ENCODE measurements at places on chromosomes 6 and 20.

DNA sequence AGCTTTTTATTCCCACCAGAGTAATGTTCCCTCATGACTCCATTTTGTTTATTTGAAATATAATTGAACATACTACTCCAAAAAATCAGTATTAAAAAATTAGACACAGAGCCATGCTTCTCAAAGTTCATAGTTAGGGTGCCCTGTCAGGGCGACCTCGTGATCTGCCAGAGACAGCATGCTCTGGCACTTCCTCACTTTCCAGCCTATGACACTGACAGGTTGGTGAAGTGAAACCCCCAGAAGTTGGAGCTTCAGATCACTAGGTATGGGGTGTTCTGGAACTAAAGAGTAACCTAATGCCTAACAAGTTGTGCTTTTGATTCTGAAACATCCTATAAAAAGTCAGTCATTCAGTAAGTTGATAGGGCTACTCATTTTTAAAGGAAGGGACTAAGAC lies 93.0 kb downstream of the TBC1D7 start:
- DNase-seq, result no peak

GRCh38 chr6:14430218-14430617 lies 312.6 kb downstream of the CD83 start:
- no peak for DNase-seq

- no peak for DNase-seq
These were observed 118.2 kb downstream of the RPS12 start for GRCh38 chr6:132932588-132932987.

GRCh38 chr6:39821046-39821740 lies 29.0 kb downstream of the DAAM2 start:
- DNase-seq, result no peak

- DNase-seq, result no peak
These were observed 983.5 kb upstream of the FLRT3 start for GRCh38 chr20:15320941-15321340.

- no peak for DNase-seq
These were observed 3.1 kb downstream of the CRYBG1 start for GRCh38 chr6:106363401-106364138.

- no peak for DNase-seq
These were observed 7.9 kb upstream of the CNKSR3 start for GRCh38 chr6:154518396-154518795.

DNA sequence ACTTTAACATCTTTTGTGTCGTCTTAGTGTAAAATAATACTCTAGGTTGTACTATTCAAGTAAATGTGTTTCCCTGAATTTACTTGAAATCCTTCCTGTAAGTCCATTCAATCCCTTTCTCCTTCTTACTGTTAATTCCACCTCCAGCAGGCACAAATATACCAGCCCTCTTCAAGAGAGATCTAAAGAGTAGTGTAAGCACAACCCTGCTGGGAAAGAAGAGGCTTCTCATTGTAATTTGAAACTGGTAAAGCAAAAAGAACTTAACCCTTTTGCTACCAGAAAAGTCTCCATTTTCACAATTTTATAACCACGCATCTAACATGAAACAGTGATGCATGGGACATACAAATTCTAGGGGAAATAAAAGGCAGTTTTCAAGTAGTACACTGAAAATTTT lies at the start of gene BMP5:
Gene BMP5, minus strand, starts transcription at position 191 of the 400 bp plus-strand sequence. CDS start 725 bp downstream, outside the sequence.
- no peak for DNase-seq

DNA sequence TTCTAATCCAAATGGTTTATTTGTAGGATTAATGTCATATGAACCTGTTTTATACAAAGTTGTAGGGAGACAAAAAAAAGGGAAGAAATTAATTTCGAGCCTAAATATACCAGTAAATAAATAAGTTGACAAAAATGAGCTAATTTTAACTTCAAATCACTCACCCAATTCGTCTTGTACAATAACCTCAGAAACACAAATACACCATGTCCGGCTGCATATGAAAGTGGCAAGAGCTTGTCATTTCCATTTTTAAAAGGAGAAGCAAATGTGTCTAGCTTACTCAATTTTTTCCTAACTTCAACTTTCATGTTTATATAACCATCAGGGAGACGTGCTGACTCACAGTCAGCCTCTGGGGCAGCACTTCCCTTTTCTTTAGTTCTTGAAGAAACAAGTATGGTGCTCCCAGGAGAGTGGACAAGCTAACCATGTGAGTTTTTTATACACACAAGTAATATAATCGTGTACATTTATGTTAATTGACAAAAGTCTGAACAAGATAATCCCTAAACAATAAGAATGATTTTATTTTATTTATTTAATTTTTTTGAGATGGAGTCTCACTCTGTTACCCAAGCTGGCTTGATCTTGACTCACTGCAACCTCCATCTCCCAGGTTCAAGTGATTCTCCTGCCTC lies 55.5 kb upstream of the SGK1 start:
- no peak for DNase-seq

DNA sequence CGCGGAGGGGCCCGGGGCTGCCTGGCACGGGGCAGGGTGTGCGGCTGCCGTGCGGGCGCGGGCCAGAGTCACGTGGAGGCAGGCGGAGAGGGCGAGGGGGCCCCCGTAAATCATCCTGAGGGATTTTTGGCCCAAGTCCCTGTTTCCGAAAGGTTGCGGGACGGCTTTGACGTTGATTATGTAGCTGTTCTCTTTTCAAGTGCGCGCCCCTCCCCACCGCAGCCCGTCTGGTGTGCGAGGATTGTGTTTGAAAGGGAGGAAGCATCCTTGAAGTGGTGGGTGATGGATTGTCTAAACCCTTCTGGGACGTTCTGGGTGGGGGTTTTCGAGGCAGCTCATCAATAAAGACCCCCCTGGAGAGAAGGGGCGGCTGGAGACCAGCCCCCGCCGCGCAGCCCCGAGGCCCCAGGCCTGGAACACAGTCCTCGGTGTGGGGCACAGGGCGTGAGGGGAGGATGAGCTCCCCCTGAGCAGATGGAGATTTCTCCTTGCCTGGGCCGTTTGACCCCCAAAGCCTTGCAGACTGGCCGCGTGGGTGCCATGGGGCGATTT lies 7.0 kb upstream of the FOXF2 start:
- DNase-seq, result no peak

DNA sequence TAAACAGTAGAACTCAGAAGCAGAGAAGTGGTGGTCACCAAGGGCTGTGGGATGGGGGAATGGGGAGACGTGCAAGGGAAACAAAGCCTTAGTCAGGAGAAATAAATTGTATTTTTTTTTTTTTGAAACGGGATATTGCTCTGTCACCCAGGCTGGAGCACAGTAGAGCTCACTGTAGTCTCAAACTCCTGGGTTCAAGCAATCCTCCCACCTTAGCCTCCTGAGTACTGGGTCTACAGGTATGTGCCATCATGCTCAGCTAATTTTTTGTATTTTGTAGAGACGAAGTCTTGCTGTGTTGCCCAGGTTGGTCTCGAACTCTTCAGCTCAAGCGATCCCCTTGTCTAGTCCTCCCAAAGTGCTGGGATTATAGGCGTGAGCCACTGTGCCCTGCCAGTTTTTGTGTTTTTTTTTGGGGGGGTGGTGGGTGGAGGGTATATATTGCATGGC lies 3.4 kb downstream of the HSPA1B start:
- DNase-seq, result no peak

- DNase-seq, result no peak
These were observed 150.0 kb downstream of the BTBD3 start for GRCh38 chr20:12067686-12068085.

DNA sequence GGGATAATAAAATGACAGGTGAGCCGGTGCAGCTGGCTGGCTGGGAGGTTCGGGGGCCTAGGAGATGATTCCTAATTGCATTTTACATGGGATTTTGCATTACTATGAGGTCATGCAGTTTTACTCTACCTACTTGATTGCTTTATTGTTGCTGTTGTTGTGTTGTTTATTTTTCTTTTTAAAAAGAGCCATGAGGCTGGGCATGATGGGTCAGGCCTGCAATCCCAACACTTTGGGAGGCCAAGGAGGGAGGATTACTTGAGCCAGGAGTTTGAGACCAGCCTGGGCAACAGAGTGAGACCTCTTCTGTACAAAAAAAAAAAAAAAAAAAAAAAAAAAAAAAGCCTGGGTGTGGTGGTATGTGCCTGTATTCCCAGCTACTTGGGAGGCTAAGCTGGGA lies 104.8 kb downstream of the GJA1 start:
- DNase-seq, result no peak

DNA sequence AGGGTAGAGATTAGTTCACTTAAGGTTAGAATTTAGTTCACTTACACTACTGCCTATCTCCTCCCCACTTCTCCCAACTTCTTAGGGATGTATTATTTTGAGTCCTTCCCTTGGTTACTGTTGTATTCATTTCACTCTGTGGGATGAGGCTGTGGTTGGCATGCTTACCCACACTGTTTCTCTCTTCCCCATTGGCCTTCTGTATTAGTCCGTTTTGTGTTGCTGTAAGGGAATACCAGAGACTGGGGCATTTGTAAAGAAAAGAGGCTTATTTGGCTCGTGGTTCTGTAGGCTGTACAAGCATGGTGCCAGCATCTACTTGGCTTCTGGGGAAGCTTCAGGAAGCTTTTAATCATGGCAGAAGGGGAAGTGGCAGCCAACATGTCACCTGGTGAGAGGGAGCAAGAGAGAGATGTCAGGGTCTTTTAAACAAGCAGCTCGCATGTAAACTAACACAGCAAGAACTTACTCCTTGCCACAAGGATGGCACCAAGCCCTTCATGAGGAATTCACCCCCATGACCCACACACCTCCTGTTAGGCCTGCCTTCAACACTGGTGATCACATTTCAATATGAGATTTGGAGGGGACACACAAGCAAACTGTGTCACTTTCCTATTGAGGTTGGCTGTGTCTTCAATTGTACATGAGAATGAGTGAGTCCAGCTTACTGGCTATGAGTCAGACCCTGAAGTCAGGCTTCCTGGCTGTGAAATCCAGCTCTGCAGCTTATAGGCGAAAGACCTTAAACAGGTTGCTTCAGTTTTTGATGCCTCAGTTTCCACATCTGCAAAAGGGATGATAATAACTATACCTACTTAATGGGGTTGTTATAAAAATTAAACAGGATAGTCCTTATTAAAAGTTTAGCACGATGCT lies 53.3 kb downstream of the SYNDIG1 start:
- DNase-seq, result no peak

DNA sequence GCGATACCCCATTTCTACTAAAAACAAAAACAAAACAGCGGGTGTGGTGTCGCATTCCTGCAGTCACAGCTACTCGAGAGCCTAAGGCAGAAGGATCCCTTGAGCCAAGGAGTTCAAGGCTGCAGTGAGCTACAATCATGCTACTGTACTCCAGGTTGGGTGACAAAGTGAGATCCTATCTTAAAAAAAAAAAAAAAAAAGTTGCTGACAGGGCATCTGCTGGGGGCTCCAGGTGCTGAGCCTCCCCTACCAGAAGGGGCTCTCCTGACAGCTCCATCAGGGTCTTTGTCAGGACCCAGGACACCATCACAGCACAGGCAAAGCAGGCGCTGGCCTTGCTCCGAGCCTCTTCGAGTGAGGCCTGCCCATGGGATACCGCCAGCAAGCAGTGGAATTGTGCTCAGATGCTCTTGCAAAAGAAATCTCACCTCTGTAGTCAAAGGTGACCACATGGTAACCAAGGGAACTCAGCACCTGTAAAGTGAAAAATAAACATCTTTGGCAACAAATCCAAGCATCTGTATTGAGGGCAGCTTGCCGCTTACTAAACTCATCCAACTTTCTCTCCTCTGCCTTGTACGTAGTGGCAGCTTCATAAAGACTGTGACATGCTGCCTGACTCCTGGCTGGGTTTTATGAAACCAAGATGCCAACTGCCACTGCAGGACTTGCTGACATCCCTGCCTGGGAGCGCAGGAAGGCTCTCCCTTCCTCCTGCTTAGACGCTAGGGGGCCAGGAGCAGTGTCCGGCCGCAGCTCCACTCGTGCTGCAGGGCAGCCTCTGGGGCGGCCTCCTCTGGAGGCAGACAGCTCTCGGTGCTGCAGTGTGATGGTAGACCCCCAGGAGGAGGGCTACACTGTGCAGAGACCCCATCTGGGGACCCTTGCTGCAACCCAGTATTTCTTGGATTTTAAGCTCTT lies 66.9 kb downstream of the PYGB start:
- no peak for DNase-seq

DNA sequence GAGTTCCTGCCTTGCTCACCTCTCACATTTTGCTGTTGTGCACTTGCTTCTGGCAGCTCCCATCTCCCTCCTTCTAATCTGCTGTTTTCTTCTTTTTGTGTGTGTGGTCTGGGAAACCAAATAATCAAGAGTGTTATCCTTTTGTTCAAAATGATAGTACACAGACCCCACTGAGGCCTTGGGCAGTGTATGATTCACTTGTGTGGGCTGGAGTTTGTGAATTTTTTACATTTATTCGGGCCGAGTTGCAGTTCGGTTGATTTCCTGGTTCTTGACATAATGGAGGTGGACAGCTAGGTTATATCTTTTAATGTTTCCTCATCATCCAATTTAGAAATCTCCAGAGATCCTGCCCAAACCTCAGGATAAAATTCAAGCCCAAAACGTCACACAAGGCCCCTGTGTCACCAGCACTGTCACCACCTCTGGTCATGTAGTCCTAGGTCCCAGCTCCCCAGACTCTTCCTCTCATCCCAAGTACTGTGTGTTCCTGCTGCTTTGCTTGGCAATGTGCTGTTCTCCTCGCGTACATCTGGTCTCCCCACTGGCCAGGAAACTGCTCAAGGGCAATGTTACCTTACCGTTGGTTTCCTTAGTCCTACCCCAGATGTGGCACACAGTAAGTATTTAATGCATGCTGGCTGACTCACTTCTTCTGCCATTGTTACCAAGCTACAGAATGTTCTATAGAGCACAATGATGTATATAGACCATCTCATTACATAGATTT lies 55.7 kb upstream of the PHACTR2 start:
- no peak for DNase-seq

DNA sequence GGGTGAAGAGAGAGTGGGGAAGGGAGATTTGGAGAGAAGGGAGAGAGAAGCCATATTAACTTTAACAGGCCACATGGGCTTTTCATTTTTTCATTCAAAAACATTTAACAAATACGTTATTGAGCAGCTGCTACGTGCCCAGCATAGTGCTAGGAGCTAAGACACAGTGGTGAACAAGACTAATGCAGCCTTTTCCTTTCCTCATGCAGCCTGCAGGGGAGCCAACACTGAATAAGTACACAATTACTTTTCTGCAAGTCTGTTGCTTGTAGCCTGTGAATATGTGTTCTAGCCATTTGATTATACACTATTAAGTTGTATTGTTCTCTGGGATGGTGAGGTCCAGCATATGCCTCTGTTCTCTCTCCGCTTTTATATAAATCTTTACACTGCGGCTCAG lies 1.9 kb upstream of the BLOC1S5 start:
- no peak for DNase-seq

DNA sequence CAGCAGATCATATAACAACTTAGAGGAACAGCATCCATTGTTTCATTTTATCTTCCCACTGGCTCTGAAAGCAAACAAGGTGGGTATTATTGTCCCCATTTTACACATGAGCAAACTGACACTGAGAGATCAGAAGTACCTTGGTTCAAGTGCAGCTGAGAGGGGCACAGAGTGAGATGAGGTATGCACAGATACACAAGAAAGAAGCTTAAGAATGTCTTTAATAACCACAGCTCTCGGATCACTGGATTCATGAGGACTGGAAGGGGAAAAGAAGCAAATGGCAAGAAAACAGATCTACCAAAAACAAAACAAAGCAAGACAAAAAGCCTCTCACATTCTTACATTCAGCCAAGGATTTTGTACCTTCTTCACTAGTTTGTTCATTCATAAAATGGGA lies 10.6 kb downstream of the SLC2A10 start:
- DNase-seq, result no peak
